CD4-positive, alpha-beta T cell treated with Interleukin-6 at 100 ng/mL for 8 hours (primary cell): ENCODE measurements at places on chromosomes 11 and 22.

- DNase-seq: no peak
Observed at GRCh38 chr11:124193221-124194010, 10.3 kb downstream of the OR10D3 start.

DNA sequence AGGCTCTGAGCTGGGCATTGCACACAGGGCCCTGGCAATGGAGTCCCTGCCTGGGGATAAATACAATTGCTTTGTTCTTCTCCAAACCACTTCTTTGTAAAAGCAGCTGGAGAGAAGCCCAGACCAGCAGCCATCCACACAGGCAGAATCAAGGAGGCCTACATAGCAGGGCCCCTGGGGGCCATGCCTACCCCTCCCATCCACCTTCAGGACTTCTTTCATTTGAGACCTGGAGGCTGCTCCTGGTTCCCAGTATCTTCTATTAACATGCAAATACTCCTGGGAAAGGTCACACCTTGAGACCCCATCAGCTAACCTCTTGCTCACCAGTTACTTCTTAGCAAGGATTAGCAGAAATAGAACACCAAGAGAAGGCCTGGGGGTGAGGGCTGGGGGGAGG lies 511.1 kb downstream of the SOX6 start:
- no peak for DNase-seq

DNA sequence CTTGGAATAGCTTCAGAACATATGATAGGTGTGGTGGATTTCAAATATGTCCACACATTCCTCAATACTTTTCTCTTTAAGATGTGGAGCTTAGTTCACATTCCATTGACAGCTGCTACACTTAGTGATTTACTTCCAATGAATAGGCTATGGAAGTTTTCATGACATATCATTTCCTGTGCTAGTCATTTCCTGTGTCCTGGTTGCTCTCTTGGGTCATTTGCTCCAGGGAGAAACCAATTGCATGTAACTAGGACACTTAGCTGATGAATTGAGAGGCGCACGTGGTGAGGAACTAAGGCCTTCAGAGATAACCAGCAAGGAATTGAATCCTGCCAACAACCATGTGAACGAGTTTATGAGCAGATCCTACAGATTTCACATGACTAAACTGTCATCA lies 120.9 kb downstream of the SLC17A6 start:
- DNase-seq: no peak

DNA sequence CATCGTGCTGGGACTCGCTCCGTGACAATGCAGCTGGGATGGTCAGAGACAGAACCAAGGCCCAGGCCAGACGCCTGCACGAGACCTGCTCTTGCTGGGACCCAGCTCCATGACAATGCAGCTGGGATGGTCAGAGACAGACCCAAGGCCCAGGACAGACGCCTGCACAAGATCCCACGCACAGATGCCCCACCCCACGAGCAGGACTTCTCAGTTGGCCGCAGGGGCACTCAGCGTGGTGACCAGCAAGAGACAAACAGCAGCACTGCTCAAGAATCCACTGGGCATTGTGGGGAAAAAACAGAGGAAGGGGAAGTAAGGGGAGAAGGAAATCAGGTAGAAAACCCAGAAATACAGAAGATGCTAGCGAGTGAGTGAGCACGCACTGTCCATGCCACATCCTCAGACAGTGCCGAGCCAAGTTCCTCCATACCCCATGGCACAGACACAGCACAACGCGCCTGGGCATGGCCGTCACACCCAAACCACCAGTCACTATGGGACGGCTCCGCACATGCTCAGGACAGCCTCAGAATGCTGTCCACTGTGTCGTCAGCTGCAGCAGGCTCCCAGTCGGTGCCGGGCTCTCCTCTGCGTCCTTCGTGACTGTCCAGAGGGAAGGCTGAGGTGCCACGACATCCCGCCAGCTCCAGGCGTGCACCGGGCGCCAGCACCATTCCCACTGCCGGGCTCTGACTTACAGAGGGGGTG lies 44.5 kb downstream of the BRD1 start:
- DNase-seq: no peak
